ENCODE measurements at places on chromosomes 6 and 20. TPM values are rescaled to one million over a fixed set of nuclear protein-coding genes. Genes with fewer than 3 reads are reported as not detected.

Gene PPP1R14C
- total RNA-seq: 131 TPM

GRCh38 chr6:142716097-142716496 lies 228.9 kb downstream of the HIVEP2 start:
- DNase-seq: no peak

Gene ITPA
- total RNA-seq: 19.0 TPM

GRCh38 chr6:132733283-132733682 lies 19.4 kb upstream of the VNN1 start:
- DNase-seq: no peak

Gene PEX3
- total RNA-seq: 17.9 TPM

Gene POPDC3
- total RNA-seq: 50.1 TPM

Gene MLN
- not detected for total RNA-seq

Gene BMP5
- total RNA-seq: 2.4 TPM

Gene CD93
- total RNA-seq: 37.0 TPM

- no peak for DNase-seq
These were observed 146.3 kb upstream of the RNF24 start for GRCh38 chr20:4161401-4162251.

Gene KIFC1
- total RNA-seq: 0.97 TPM

DNA sequence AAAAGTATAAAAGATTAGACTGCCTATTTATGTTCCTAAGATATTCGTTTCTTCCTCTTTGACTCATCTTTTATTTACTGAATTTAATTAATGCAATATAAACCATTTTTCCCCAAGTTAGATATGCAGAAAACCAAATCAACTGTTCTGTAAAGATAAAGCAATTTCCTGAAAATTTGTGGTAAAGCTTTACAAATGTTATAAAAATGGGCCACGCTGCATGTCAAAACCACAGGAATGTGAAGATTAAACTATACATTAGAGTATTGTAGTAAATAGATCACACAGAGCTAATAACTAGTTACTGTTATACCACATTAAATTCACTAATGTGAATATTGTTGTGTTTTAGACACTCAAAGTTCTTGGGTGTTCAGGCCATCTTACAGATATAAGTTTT lies 83.4 kb downstream of the OPN5 start:
- no peak for DNase-seq

DNA sequence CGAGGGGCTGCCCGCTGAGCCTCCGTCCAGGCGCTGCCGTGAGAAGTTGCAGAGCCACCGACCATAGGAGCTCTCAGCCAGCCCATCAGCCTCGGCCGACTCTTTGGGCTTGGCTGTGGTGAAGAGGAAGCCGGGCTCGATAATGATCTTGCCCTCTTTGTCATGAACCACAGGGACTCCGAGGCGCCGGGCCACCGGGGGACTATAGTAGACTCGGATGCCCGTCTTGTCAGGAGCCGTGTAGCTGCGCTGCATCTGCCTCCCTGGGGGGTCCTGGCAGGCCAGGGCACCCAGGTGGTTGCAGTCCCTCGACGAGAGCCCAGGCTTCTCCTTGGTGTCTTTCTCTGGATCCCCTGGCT lies 20.5 kb upstream of the DSN1 start:
- peak; percentile 30 for DNase-seq

DNA sequence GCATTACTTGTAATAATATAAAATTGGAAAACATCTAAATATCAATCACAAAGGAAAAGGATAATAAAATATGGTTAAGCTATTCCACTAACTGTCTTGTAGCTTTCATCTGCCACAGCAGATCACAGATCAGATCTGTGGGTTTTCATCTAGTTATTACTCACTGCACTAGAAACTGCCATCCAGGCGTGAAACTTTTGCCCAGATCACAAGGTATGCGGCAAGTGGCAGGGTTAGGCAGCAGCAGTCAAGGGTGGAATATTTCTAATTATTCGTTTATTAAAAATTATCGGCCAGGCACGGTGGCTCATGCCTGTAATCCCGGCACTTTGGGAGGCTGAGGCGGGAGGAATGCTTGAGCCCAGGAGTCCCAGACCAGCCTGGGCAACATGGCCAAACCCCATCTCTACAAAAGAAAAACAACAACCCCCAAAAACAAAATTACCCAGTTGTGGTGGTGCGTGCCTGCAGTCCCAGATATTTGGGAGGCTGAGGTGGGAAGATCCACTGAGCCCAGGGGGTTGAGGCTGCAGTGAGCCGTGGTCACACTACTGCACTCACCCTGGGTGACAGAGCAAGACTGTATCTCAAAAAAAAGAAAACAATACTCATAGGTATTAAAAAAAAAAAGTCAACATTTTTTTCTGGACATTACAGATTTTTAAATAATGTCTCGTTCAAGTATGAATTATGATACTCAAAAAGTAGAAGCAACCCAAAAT lies 32.1 kb downstream of the BEND3 start:
- no peak for DNase-seq

- DNase-seq: no peak
These were observed 17.0 kb downstream of the AKIRIN2 start for GRCh38 chr6:87684895-87685654.

DNA sequence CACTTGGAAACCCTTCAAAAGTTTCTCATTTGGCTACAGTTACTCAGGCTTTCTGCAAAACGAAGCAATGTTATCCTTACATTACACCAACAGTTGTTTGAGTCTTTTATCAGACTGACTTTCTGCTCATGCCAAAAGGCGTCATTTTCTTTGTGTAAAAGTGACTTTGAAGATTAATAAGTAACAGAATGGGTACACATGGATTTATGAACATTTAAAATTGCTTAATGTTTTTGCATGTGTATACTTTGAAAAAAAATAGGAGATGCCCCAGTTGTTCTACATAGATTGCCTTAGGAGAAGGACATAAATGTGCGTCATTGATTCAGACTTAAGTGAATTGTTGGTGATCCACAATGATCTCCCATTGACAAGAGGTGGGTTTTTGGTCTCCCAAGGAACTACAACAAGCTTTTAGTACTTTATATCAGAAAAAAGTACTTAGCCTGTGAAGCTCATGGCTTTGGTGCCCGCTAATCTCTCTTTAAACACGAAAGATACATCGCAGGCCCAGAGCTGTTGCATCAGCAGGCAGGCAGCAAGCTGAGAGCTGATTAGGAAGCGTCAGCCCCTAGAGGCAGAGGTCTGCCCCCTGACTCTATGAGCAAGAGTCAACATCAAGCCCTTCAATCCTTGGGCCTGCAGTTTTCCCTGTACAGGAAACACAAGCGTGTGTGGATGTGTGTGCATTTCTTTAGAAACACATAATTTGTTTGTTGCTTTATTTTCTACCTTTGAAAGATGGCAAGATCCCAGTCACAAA lies 45.9 kb downstream of the SLC22A3 start:
- DNase-seq: no peak

GRCh38 chr20:63848003-63848911 lies 13.0 kb upstream of the ABHD16B start:
- no peak for DNase-seq

DNA sequence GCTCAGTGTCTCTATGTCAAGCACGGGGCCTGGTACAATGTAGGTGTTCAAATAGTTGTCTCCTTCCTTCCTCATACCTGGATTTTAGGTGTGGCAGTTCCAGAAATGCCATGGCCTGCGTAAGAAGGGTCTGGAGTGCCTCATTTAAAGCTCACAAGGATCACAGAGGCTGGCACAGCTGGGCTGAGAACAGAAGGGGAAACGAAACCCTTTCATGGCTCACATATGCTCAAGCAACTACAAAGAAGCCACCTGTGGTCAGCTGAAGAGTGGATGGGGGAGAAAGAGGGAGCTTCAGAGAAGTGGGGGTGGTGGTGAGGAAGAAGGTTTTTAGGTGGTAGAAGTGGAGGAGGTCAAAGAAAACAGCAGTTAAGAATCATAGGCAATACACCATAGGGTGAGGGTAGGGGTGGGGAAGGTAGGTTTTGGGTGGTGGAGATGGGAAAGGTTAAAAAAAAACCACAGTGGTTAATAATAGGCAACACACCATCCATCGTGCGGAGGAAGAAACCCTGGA lies 17.0 kb upstream of the TOP1 start:
- DNase-seq: no peak

DNA sequence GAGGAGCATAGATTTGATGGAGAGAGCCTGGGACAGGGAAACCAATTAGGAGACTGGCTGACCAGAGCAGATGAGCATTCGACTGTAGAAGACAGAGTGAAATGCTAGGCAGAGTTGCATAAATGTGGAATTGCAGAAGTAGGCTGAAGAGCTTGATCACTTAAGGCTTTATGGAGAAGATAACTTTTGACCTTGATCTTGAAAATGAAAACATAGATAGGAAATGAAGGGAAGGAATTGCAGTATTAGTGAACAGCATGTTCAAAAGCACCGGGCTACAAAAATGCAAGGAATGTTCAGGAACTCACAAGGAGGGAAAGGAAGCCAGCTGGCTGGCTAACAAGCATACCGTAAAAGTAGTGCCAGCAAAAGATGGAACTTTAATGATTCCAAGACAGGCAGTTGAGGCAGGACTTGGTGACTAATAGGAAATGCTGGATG lies 20.5 kb upstream of the LTV1 start:
- DNase-seq: no peak

Gene SERINC1
- total RNA-seq: 142 TPM

DNA sequence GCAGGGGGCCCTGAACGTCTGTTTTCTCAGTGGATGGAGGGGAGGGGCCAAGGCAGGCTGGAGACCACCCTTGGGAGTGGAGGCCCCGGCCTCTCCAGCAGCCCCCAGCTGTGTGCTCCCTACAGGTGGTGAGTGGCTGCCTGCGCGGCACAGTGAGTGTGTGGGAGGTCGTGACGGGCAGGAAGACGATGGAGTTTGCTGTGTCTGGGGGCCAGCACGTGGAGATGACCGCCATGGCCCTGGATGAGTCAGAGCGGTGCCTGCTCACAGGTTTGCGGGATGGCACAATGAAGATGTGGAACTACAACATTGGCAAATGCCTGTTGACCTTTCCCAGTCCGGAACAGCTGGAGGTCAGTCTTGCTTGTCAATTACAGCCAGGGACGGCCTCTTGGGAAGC lies 52.6 kb downstream of the EFCAB8 start:
- DNase-seq: no peak

Gene CYB5R4
- 13.2 TPM for total RNA-seq

GRCh38 chr6:116029535-116029934 lies 31.2 kb downstream of the FRK start:
- no peak for DNase-seq

- DNase-seq: no peak
These were observed 84.2 kb upstream of the BMP2 start for GRCh38 chr20:6683021-6683977.

- DNase-seq: no peak
These were observed 73.4 kb downstream of the ELOVL2 start for GRCh38 chr6:10970731-10971130.

- no peak for DNase-seq
These were observed 1.5 kb upstream of the ARFGEF2 start for GRCh38 chr20:48919882-48920526.

Gene OR2H2
- not detected for total RNA-seq

DNA sequence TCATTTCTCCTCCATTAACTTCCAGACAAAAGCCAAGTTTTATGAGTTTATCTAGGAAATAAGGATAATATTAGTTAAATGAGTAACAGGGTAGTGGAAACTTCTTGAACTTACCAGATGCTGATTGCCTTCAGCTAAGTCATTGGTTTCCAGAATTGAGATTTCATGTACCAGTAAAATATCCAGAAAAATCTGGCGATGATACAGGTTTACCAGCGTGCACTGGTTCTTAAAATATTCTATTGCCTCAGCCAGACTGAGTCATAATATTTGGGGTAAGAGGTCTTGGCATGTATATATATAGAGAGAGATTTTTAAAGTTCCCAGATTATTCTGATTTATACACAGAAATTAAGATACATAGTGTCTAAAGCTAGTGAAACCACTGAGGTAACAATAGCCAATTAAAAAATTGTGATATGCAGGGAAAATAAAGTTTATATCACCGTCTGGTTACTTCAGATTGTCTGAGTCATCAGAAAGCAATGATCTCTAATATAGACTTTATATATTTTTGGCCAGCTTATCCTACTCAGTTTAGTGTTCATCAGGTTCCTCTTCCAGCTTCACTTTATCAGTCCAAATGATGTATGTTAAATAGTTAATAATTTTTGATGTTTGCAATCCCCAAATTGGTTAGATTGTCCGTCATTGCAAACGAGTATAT lies 39.5 kb upstream of the SDHAF4 start:
- DNase-seq: no peak

DNA sequence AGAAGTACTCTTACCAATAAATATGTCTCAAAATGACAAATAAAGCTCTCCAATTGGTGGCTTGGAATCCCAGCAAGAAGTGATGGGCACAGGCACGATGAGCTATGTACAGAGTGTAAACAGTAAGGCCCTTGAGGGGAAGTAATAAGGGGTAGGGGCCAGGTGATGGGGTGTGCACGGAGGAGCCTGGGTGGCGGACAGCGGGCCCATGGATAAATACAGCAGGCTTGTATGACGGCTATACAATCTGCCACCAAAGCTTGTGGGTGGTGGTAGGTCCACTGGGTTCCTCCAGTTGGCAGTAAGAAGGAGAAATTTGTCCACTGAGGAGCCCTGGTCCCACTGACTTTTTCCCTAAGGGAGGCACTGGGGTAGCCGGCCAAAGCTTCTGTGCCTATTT lies 205.4 kb upstream of the RNF24 start:
- DNase-seq: no peak

DNA sequence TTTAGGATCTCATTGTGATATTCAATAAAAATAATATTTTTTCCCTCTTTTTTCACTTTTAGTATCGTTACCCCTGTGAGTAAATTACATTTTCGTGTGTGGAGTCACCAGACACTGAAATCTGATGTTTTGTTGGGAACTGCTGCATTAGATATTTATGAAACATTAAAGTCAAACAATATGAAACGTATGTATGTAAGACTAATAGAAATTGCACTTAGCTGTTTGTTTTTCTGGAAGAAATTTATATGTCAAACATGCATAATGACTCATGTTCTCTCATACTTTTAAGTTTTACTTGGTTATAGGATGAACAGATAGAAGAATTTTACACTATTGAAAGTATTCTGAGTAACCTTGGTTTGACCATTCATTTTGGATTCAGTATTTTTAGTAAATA lies 49.4 kb downstream of the ITCH start:
- DNase-seq: no peak

- DNase-seq: no peak
These were observed 48.8 kb upstream of the TSHZ2 start for GRCh38 chr20:52923123-52923937.

DNA sequence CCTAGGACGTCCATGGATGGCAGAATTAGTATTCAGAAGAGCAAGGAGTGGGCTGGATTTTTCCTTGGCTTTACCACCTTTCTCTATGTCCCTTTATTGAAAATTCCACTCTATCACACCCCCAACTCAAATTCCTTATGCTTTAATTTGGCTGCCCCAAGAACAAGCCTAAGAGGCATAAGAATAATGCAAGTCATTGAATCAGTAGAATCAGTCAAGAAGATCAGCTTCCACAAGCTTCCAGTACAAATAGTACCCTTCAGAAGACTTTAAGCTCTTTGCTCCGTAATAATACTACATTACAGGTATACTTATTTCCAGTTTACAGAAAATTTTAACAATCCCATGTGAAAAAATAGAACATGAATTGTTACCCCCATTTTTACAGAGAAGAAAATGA lies 51.0 kb upstream of the SNAP25 start:
- no peak for DNase-seq

Gene NHLRC1
- total RNA-seq: 1.2 TPM

Gene TCF21
- total RNA-seq: 4.1 TPM

GRCh38 chr6:21176197-21176596 lies 417.4 kb upstream of the SOX4 start:
- no peak for DNase-seq
